Stimulated activated CD8-positive, alpha-beta memory T cell treated with anti-CD3 and anti-CD28 coated beads, Interleukin-4, amount 100 ng/mL, for 24 hours (primary cell): ENCODE measurements at places on chromosomes 4 and X.

DNA sequence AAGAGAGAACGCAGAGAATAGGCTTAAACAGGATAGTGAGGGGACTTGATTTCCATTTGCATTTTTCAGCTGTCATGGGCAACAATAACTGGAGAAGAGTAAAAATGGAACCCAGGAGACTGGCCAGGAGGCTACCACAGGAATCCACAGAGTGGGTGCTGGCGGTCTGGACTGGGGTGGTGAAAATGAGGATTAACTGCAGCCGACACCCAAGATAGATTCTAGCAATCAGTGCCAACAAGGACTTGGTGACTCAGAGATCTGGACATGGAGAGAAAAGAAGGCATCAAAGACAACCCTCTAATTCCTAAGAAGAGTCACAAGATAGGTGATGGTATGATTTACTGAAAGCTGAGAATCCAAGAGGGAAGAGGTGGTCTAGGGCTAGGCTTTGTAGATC, 102.8 kb downstream of the ATP8A1 start:
- no peak for DNase-seq

DNA sequence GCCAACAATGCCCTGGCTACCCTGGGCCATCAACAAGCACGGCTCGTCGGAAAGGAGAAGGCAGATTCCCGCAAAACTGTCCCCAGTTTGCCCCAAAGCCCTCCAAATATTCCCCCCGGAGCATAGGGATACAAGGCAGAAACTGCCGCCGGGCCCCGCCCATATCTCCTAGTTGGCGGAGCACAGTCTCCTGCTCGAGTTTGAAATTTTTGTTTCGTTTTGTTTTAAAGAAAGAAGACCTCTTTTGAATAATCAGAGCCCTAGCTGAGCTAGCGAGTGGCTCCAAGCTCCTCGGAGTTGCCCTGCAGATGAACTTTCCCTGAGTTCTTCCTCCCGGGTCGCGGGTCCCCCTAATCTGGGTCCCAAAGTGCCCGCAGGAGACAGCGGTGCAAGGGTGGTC, 138.1 kb upstream of the ZIC3 start:
- no peak for DNase-seq

DNA sequence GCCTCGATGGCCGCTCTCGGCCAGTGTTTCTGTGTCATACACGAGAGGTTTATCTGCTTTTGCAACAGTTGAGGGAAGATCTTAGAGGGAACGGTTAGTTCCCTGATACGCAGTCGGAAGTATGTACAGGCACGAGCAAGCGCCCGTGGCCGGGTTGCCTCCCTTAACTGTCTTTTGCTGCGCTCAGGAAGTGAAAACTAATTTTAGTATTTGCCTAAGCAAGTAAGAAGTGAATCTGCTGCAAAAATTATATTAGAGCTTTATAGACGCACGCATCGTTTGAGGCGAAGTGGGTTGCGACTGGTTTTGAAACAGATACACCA, 695 bp downstream of the MTM1 start:
- DNase-seq, result peak; percentile 5

DNA sequence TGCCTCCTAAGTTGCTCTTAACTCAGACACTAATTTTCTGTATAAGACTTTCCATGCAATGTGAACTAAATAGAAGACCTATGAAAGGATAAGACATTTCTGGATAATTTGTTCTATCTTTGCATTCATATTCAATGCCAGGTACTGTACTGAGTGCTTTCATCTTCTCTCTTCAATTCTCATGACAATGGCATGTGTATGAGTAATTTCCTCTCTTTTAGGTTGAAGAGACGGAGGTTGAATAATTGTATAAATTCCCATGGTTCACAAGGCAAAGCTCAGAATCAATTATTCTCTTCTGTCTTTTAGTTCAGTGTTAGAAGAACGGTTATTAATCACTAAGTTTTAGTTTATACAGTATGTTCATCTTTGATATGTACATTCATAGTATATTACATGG, 29.3 kb upstream of the CFAP299 start:
- no peak for DNase-seq

DNA sequence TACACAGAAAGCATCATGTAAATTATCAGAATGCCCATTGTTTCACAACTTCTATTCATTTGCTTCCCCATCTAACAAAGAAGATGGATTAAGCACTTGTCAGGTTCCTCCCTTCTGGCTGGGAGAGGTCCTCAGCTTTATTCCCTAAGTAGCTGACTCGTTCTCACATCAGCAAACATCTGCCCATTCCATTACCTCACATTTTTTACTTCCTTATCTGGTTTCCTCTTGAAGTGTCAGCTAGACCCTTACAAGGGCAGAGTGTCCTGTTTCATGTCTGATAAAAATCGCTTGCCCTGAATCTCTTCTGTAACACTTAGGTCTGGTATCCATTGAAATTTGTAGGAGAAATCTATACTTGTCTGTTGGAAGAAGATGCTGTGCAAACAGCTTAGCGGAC, 34.7 kb downstream of the TMPRSS11A start:
- DNase-seq, result no peak

DNA sequence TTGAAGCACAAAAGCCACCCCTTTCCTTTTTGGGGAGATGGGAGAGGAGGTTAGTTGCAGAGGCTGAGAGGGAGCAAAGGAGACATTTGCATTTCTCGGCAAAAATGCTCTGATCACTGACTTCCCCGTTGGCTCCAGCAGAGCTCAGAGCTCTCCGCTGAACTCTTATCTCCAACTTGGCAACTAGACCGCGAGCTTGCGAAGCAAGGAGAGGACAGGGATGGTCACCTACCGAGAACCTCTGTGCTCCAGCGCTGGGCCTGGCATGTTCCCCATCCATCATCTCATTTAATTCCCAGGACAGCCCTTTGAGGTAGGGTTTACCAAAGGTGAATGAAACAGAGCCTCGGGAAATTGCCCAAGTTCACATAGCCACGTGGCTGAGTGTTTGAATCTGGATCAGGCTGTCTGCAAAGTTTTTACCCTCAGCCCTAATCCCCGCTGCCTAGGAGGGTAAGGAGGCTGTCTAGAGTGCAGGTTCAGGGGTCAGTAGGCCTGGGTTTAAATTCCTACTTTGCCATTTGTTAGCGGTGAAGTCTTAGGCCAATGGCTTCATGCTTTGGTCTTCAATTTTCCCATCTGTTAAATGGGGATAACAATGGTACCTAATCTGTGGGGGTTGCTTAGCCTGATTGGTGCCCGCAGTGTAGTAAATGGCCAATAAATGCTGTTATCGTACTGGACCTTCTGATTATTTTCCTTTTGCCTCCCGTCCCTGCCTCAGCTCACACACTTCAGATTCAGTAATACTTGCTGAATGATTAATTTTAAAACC, 3.8 kb upstream of the CITED1 start:
- no peak for DNase-seq

DNA sequence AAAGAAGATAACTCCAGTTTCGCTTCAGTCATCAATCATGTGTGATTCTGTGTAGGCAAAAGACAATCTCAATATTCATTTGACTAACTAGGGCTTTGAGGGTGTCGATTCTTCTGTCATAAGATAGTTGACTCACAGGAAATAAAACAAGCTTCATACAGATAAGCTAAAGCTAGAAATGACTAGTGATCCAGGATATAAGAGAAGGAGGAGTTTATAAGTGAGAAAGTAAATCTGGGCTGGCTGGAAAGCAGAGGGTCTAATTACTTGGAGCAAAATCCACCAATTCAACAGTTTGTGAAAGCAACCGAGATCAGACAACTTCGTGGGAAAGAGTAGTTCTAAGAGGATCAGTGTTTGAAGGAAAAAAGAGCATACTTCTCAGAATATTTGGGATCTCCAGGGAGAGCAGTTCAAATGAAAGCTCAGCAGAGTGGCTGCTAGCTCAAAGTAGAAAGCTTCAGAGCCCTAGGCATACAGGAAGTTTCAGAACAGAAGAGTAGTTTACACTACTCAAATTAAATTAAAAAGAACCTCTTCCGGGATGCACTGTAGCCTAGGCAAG, 429.3 kb downstream of the INPP4B start:
- DNase-seq, result no peak

GRCh38 chrX:12789976-12790375, 1.2 kb upstream of the PRPS2 start:
- DNase-seq, result no peak

GRCh38 chrX:69029771-69030170, 135.5 kb downstream of the PJA1 start:
- DNase-seq, result no peak
